ENCODE measurements at places on chromosomes 13 and 19.

DNA sequence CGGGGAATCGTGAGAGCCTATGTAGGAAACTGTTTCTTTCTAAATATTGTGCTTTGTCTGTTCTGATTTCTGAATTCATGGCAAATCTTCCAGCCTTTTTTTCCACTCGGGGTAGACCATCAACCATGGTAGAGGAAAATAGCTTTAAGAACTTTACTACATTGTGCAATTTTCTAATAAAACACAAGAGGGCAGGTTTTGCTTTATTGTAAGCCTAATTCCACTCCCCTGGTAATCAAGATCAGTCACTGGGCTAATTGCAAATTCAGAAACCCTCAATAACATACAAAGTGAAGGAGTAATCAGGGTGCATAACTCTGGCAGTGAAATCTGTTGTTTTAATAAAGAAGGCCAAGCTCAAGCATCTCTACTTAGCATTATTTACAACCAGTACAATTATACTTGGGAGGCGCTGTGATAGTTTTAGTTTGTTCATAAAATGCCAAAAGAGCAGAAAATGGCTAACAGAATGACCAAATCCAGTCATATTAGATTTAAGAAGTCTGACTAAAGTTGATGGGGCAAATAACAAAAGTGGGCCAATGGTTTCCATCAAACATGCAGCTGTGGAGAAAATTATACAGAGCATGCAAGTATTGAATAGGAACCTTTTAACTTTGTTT is 43.8 kb downstream of the DCT start:
- peak; percentile 44 for DNase-seq

DNA sequence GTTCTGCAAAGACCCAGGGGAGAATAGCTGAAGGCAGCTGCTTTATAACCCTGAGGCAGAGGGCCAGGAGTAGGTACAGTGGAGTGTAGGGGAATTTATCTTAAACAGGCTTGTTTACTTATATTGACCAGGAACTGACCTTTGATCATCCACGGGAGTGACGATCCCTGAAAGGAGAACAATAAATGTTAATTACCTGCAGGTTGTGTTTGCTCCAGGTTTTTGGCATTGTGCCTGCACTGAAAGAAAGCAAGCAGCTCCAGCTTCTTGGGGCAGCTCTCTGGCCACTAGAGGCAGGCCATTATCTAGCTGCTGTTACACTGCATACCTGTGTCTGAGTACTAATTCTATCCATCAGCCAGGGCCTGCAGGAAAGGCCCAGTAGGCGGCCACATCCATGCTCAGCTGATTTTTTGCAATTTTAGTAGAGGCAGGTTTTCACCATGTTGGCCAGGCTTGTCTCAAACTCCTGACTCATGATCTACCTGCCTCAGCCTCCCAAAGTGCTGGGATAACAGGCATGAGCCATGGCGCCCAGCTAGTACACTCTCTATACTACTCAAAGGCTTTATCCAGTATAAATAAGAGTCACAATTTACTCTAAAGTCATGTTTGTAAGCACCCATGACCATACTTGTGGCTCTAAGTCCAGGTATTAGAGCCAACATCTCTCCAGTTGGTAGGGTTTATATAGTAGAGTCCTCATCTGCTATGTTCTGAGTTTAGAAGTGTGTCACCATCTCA is 8.5 kb upstream of the ZNF91 start:
- DNase-seq = no peak

DNA sequence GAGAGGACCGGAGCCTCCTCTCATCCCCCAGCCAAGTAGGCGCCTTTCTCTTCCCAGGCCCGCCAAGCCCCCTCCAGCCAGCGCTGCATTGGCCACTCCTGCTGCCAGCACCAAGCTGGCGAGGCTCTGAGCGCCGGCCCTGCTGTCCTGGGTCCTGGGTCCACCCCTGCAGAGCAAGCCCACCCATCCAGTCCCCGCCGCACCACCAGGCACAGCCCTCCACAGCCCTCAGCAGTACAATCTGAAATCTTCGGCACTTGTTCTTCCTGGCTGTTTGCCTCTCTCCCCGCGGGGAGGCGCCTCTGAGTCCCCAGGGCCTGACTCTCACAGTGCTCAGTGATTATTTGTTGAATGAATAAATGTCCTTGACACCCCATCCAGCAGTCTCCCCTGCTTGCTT is 236.4 kb upstream of the SGCG start:
- DNase-seq = no peak

DNA sequence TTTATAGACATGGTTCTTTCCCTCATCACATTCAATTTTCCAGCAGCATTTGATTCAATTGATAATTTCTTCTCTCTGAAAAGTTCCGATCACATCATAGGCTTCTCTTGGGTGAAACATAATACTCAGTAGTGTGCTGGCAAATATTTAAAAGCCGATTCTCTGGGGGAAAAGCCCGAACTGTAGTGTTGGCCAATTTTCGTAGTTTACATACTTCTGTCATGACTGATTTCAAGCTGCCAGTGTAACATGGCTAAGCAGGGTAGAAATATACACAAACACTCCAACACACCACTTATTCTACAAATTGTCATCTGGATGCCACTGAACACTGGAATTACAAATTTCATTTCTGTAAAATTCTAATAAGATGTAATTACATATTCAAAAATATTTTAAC is 56.1 kb upstream of the FREM2 start:
- DNase-seq = no peak

- no peak for DNase-seq
Measured at GRCh38 chr19:35696835-35697234, 7.5 kb upstream of the ZBTB32 start.

GRCh38 chr19:41319500-41320184 is 9.7 kb downstream of the CCDC97 start:
- no peak for DNase-seq

- no peak for DNase-seq
Measured at GRCh38 chr19:23460656-23461055, 65.4 kb upstream of the ZNF91 start.

GRCh38 chr13:24207841-24208667 is 47.5 kb downstream of the SPATA13 start:
- DNase-seq = no peak

DNA sequence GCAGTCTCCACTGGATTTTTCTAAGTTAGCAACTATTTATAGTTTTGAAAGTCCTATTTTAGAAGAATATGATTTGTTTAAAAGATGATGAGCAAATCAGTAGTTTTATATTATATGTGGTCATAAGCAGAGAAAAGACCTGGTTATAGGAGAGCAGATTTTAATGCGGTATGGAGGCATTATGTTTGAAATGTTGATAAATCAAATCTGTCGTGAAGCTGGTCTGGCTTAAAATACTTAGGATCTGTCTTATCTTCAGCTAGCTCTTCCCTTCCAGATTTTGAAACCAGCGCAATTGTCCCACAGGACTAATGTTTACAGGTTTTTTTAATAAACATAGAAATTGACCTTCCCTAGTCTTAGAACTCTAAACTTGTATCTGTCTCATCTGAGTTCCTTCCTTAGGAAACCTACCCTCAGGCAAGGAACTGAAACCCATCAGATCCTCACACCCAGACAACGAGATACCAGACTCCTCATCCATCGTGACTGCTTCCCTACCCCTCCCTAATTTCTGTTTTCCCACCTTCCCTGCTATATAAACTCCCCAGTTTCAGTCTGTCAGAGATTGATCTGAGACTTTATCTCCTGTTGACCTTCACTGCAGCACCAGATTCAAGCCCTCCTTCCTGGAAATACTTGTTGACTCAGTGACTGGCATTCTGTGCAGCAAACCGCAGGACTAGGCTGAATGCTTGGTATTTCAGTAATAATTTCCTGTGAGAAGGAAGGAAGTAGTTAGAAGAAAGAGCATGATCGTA is 37.8 kb upstream of the CXCL17 start:
- peak; percentile 39 for DNase-seq

DNA sequence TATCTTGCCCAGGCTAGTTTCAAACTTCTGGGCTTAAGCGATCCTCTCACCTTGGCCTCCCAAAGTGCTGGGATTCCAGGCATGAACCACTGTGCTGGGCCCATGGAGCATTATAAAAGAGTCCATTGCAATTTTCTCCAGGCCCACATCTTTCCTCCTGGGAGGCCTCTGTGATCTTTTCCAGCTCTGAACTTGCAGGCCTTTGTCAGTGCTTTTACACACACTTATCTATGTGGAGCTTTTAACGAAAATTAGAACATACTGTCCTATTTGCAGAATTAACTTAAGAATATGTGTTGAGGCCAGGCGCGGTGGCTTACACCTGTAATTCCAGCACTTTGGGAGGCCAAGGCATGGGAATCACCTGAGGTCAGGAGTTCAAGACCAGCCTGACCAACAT is 23.9 kb downstream of the TDRD12 start:
- DNase-seq = no peak

- DNase-seq = no peak
Measured at GRCh38 chr13:91609353-91609752, 210.9 kb downstream of the GPC5 start.

DNA sequence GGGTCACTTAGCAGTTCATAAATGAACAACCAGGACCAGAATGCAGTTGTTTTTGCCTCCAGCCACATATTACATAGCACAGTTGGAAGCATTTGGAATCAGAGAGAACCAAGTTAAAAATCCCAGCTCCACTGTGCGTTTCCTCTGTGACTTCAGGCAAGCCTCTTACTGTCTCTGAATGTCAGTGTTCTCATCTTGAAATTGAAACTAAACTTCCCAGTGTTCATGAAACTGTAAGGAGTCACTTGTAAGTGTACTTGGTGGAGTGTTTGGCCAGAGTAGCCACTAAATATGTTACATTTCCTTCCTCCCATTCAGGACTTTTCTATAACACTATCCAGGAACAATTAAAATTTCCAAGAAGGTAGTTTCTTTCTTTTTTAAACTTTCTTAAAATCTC is 276.8 kb downstream of the KCNRG start:
- DNase-seq = no peak

DNA sequence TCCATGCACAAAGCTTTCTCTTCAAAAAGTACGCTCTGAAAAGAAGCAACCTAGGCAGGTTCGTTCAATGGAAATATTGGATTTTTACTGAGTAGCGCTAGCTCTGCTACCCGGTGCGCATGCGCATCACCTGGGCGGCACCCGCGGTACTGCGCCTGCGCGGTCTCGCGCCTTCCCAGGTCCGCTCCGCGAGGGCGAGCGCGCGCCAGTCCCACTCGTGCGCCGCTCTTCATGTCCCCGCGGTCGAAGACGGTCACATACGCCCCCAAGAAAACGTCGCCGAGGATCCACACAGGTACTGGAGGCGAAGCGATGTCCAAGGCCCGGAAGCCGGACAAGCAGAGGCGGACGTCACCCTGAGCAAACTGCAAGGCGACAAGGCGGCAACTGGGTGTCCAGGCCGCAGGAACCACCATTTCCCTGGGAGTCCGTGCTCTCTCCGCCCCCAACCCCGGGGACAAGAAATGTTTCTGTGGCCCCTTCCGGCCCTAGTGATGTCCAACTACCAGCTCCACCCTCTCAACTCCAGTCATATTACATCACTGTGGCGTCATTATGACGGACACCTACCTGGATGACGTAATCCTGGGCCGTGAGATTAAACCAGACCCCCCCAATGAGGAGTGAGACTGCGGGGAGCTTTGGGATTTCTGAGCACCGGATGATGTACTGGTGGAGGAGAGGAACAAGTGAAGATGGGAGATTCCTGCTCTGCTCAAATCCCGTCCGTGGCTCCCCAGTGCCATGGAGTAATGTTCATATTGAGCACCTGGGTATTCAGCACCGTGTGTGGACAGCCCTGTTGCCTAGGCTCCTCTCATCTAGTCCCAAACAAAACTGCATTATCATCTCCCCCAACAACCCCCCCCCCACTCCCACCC is 4.8 kb upstream of the KCNC3 start:
- DNase-seq = no peak

GRCh38 chr13:69704311-69704710 is 403.3 kb upstream of the ATXN8OS start:
- no peak for DNase-seq

- no peak for DNase-seq
Measured at GRCh38 chr13:53126841-53127245, 98.2 kb downstream of the OLFM4 start.

- DNase-seq = no peak
Measured at GRCh38 chr19:15448778-15449619, 757 bp downstream of the WIZ start.

- DNase-seq = no peak
Measured at GRCh38 chr13:88908961-88909441, 1237.8 kb downstream of the SLITRK5 start.

DNA sequence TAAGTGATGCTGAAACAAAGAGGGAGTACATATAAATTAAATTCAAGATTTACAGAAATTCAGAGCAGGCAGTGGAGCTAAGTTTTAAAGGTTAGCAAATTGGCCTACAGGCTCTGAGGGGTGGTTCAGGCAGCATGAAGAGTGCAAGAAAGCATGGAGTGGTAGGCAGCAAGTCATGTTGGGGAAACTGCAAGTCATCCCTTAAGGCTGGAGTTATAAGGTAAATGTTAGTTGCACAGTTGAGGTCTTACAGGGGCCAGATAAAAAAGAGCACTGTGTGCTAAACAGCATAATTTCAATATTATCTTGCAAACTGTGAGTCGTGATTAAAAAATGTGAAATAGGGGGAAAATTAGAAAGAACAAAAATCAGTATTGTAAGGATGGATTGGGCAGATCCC is 106.2 kb downstream of the VWA8 start:
- DNase-seq = no peak

DNA sequence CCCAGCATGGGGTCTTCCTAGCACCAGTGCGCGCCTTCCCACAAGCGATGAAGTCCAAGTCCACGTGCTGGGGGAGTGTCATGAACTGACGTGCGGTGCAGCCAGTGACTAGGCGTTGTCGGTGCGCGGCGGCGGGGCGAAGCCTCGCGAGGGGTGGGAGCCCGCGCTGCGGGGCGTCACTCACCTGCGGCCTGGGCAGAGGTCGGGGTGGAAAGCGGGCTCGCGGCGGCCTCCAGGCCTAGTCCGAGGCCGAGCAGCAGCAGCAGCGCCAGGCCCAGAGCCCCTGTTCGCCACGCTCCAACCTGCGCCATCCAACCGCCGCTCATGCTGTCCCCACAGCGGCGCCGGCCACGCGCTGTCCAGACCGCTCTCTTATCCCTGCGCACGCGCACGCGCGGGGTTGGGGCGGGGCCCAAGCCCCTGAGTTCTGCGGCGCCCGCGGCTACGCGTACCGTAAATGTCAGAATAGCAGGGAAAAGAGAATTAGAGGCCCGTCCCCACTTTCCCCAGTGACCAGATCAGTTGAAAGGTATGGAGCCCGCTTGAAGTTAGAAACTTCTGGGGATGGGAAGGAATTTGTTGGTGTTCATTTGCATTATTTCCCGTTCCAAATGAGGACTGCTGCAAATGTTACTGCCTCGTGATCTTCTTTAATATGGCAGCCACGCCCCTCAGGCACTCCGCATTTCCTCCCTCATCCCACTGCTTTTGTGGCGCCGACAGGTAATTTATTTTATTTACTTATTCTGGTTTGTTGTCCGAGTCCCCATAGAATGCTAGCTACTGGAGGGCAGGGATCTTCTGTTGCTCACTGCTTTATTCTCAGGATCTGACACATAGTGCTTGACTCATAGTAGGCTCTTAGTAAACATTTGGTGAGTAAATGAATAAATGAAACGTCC is at the start of gene CD320:
CD320 (minus strand) TSS at position 394 of the 902 bp plus-strand sequence; CDS start at position 326, 68 bp downstream.
- peak; percentile 90 for DNase-seq
